AG20443 (cell line): ENCODE measurements at places on chromosomes 6 and 20.

- DNase-seq = no peak
Measured at GRCh38 chr6:26427451-26427809, 12.9 kb upstream of the BTN3A3 start.

GRCh38 chr20:20181322-20181721 is 129.0 kb downstream of the CFAP61 start:
- DNase-seq = no peak

DNA sequence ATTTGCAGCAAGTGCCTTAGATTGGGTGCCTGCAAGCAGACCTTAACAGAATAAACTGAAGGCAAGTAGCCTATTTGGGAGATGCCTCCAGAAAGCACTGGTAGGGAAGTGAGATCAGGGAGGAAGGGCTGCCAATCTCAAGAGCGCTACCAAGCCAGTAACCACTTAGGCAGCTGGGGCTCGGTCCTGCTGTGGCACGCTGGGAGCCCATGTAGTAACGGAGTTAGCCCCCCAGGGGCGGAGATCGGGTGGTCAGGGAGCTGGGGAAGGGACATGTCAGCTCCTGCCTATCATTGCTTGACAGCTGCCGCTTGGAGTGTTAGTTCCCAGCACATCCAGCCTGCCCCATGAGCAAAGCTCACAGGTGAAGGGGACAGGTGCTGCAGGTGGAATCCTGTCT is 127.0 kb downstream of the CEBPB start:
- no peak for DNase-seq

- DNase-seq = peak; percentile 38
Measured at GRCh38 chr20:46826343-46826984, 68.2 kb upstream of the EYA2 start.

GRCh38 chr20:46270977-46271744 is 37.1 kb downstream of the CDH22 start:
- DNase-seq = no peak

- peak; percentile 18 for DNase-seq
Measured at GRCh38 chr6:55445648-55446204, 118.5 kb downstream of the GFRAL start.

GRCh38 chr6:169253337-169254238 is at the start of gene THBS2:
THBS2 (minus strand) TSS chr6:169253846; CDS start chr6:169250784, 3,062 bp downstream.
- DNase-seq = peak; percentile 90
